Midbrain (tissue), 1 donor: ENCODE measurements at places on chromosomes 2 and 18.
A peak's percentile ranks its signal among the peaks of the same experiment; 100 is the strongest.

- DNase-seq: no peak
Observed at GRCh38 chr18:22827216-22827615, 105.9 kb upstream of the RBBP8 start.

GRCh38 chr2:216890138-216890537, 30.3 kb upstream of the TNP1 start:
- no peak for DNase-seq

DNA sequence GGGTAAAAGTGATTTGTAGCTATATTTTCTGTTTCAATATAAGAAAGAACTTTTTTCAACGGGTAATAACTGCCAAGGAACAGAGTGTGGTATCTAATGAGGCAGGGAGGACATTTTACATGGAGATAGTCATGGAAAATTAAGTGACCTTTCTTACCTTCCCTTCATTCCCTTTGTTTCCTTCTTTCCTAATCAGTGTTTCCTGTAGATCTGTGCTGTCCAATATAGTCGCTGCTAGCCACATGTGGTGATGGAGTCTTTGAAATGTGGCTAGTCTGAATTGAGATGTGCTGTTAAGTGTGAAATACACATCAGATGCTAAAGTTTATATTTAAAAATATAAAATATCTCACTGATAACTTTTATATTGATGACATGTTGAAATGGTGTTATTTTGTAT, 81.8 kb downstream of the BABAM2 start:
- no peak for DNase-seq

GRCh38 chr2:195318440-195319111, 338.4 kb upstream of the SLC39A10 start:
- peak; percentile 44 for DNase-seq

DNA sequence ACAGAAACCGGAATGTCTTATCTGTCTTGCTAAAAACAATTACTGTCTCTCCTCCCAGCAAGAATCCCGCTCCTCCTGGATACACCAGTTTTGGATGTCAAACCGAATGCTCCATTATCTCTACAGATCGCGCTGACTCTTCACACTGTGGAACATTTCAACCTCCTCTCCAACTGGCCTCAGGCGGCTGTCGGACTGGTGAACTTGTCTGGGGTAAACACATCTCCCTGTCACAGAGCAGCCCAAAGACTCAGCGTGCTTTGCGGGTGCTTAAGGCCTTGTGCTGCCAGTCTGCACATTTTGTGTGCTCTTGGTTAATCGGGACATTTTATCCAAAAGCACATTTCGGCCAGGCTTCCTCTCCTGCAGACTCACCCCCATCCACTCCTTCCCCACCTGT, 173.1 kb downstream of the ICOS start:
- DNase-seq: no peak

DNA sequence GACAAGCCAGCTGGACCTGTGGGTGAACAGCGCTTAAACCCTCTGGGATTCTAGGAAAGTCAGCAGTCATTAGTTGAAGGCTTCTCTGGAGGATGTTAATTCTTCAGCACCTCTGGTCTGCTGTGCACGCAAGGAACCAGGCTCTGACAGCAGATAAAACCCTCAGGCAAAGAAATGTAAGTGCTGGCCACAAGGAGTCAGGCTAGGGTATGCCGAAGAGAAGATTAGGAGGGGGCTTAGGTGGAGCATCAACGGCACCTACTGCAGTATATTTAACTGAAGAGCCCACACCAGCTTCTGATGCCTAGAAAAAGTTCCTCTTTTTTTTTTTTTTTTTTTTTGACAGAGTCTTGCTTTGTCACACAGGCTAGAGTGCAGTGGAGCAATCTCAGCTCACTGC, 304.2 kb upstream of the MC4R start:
- DNase-seq: no peak

DNA sequence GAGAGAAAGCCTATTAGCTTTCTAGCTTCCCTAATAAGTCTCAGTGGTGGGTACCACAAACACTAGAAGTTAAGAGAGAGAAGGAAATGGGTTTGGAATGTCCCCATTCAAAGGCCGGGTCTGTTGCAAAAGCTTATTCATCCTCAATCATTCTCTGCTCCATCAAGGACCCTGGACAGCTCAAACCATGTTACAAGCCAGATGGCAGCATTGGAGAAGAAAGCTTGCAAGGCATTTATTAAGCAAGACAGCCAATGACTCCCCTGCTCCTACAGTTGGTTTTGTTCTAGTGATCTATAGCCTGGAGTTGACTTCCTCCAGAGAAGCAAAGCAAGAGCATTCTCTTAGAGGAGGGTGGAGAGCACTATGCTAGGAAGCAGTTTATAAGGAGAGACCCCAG, 86.9 kb upstream of the LMAN1 start:
- no peak for DNase-seq

GRCh38 chr18:61894751-61895524, 2.1 kb upstream of the RNF152 start:
- no peak for DNase-seq

DNA sequence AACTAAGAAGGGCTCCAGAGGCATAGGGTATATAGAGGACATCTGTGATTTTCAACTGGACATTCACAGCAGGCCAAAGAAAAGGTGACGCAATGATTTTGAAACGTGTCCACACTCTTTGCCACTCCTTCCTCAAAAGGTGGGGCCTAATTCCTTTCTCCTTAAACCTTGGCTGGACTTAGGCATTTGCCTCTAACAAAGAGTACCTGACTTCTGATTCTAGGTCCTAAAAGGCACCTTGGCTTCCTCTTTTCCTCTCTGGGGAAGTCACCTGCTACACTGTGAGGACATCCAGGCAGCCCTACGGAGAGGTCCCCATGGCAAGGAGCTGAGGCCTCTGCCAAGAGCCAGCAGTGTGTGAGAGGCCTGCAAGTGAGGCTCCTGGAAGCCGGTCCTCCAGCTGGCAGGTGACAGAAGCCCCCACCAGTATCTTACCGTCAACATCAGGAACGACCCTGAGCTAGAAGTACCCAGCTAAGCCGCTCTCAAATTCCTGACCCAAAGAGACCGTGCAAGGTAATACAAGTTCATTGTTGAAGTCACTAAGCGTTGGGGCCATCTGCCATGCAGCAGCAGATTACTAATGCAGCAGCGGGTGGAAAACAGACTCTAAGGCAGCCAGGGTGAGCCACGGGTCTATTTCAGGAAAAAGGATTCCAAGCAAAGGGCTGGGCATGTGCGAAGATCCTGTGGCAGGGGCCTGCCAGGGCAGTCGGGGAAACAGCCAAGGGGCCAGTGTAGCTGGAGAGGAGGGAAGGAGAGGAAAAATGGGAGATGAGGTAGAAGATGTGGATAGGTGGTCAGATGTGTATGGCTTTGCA, 7.4 kb upstream of the HES6 start:
- no peak for DNase-seq

DNA sequence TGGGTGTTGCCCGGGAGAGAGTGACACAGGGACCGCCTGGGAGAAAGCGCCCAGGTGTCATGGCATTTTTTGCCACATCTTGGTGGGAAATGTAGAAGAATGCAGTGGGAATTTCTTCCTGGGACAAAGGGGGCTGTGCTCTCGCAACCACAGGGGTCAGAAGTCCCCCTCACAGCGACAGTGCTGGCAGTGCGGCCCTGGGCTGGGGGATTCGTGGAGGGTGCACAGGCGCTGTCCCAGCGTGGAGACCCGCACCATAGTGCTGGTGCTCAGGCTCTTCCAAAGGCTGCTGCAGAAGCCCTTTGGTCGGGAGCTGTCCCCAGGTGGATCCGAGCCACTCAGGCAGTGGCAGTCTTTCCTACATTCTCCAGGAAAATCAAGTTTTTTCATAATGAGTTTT, 128.8 kb upstream of the SOX11 start:
- DNase-seq: no peak

DNA sequence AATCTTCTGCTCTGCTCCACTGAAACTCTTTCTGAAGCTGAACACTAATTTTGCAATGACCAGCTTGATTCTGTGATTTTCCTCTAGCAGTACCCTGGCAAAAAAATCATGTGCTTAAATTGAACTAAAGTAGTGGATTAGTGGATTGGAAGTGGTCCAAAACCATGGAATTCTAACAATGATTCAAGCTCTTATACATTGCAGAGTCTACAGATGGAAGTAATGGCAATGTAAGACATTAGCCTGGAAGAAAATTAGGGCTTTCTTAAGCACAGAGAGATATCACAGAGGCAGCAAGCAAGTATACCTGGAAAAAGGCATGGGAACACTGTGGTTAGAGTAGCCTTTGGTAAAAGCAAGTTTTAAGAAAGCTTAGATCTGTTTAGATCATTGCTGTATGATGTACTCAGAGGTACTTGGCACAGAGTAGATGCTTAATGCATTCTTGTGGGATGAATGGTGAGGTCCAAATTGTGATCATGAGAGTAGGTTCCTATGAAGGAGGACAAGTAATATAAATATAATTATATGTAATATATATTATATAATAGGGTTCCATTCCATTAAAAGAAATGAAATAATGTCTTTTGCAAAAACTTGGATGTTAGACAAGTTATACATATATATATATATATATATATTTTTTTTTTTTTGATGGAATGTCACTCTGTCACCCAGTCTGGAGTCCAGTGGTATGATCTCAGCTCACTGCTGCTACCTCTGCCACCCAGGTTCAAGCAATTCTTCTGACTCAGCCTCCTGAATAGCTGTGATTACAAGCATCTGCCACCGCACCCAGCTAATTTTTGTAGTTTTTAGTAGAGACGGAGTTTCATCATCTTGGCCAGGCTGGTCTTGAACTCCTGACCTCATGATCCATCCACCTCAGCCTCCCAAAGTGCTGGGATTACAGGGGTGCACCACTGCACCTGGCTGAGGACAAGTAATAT, 172.2 kb upstream of the SCN7A start:
- no peak for DNase-seq

DNA sequence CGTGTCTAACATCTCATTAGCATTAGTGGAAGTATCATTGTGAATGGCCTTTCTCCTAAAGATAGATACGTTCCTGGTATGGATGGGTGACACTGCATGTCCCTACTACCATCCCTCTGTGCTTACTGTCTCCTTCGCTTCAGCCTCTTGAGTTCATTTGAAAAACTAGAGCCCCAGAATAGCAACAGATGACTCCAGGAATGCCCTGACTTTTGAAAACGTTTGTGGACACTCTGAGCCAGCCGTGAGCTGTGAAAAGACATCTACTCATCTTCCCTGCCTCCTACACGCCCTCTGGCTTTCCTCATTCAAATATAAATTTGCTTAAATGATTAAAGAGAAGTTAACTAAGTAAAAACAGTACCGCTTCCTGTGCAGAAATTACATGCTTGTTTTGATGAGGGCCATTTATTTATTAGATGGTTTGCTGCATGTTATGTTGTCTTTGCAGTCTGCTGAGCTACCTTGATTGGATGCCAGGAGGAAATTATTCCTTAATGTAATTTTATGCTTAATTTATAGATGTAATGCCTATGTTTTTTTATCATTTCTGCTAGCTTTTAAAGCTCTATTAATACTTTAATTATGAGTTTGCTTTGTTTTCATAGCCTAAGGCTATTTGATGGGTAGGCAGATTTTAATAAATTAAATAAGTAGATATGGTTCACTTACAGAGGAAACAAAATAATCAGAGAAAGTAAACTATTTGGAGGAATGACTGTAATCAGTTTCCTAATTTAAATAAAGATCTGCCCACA, 32.1 kb upstream of the MYO3B start:
- no peak for DNase-seq

- DNase-seq: no peak
Observed at GRCh38 chr2:158894078-158894477, 74.4 kb upstream of the TANC1 start.

- no peak for DNase-seq
Observed at GRCh38 chr18:58497845-58498244, 131.0 kb downstream of the ALPK2 start.

- no peak for DNase-seq
Observed at GRCh38 chr2:239564587-239564986, 163.8 kb upstream of the HDAC4 start.

DNA sequence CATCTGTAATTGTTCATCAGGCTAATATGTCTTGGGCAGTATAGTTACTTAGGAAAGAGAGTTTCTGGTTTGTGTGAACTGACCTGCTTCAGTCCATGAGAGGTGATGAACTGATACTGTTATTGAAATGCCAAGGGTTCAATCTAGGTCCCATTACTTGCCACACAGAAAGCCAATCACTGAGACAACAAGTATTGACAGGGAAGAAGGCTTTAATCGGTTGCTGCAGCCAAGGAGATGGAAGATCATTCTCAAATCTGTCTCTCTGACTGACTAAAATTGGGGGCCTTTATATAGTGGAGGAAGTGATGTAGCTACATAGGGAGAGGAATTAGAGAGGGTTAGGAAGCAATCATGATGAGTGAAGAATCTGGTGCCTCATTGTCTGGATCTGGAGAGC, 19.9 kb upstream of the FAM98A start:
- DNase-seq: no peak

GRCh38 chr2:13536941-13537340, 820.2 kb downstream of the TRIB2 start:
- no peak for DNase-seq

- DNase-seq: no peak
Observed at GRCh38 chr2:42296226-42296625, 64.8 kb downstream of the COX7A2L start.

- no peak for DNase-seq
Observed at GRCh38 chr2:203062126-203062525, 47.5 kb downstream of the NBEAL1 start.

GRCh38 chr2:168614172-168615018, 158.3 kb downstream of the CERS6 start:
- no peak for DNase-seq

DNA sequence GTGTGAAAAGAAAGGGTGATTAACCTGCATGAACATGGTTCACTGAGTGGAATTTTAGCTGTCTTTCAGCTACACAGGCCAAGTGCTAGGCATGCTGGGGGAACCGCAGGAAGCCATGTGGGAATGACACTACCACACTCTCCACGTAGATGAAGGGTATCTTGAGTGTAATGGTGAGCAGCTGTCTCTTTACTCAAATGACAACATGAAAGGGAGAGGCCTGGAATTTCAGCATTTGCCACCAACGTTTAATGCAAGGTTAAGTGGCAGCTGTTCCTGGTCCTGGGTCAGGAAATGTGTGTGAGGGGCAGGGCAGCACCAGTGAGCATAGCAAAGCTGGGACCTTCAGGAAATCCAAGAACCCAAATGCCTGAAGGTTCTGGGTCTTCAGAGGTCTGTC, 588.4 kb downstream of the SLC4A3 start:
- no peak for DNase-seq

DNA sequence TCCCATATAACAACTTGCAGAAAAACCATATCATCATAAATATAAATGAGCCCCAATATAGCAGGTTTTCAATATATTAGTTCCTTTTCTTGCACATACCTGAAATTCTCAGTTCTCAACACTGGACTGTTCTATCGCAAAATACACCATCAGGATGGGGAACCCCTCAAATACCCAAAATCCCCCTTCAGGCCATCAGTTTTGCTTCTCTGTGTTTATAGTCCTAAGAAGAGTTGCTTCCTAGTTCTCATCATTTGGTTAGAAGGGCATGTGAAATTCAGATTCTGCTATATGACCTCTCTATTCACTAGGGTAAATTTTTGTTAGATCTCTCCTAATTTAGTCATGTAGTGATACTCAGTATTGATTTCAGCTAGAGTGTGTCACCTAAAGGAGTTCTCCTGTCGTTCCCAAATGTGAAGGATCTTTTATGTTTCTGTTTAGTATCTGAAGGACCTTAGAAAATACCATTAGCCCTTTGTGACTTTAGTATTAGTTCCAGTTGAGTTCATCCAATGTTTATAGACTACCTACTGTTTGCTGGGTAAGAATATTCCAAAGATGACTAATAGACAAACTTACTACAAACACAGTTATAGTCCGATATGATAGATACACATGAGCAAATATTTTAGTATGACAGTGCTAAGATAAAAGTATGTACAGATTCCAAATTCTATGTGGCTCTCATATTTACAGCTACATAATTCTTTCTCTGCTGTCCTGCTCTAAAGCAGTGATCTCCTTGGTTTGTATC, 115.8 kb downstream of the TTC27 start:
- DNase-seq: no peak

GRCh38 chr18:50880119-50880465, 1.2 kb downstream of the ME2 start:
- no peak for DNase-seq
